ENCODE measurements at places on chromosomes 6 and 20.

DNA sequence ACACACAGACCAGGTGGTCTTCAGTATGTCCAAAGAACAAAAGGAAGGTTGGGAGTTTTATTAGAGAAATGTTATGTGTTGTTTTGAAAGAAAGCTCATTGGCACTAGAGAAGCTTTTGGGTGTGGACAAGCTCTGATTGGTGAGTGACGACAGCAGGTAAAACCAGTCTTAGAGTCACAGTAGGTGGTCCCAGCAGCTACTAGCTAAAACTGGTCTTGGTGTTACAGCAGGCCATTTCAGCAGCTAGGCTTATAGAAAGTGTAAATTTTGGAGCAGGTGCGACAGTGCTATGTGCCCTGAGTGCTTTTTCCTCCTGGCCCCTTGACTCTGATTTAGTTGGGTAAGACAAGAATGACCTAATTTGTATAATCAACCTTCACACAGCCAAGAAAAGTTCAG is 3.6 kb downstream of the CLDN20 start:
- no peak for DNase-seq

- no peak for DNase-seq
Observed at GRCh38 chr6:27375613-27376079, 12.9 kb upstream of the ZNF391 start.

DNA sequence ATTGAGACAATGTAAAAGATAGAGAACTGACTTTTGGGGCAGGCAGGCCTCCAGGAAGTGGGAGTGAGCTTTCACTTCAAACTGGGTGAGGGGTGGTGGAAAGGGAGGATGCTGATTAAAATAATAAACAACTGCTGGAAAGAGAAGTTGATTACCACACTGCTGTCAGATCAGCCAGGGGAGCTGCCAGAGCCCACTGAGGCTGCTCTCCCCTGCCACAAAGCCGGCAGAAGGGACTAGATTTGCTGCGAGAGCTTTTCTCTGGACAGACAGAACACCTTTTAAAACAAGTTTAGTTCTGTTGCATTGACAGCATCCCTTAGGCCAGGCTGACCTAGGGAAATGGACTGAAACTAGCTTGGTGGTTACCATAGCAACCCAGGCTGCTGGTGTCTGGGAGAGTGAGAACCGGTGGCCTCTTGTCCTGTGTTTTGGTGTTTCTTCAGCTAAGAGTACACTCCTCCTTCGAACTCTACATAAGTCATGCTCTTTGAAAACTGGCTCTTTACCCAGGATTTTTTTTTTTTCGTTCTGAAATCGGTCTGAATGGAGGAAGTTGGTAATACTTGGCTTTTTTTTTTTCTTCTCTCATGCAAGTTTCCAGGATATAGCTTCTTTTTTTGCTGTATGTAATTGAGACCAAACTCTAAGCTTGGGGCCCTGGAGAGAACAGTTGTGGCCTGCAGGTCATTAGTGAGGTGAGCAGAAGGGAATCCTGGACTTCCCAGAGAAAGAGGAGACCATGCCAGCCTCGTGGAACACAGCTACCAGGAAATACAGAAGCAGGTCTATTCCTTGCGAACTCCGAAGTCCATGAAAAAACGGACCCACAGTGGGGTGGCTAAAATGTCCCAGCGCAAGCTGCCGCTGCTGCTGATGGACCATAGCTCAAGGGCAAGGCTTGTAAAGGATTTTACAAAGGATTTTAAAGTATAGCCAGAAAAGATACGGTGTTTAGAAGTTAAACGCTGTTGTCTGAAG is 374.4 kb downstream of the UTRN start:
- no peak for DNase-seq

DNA sequence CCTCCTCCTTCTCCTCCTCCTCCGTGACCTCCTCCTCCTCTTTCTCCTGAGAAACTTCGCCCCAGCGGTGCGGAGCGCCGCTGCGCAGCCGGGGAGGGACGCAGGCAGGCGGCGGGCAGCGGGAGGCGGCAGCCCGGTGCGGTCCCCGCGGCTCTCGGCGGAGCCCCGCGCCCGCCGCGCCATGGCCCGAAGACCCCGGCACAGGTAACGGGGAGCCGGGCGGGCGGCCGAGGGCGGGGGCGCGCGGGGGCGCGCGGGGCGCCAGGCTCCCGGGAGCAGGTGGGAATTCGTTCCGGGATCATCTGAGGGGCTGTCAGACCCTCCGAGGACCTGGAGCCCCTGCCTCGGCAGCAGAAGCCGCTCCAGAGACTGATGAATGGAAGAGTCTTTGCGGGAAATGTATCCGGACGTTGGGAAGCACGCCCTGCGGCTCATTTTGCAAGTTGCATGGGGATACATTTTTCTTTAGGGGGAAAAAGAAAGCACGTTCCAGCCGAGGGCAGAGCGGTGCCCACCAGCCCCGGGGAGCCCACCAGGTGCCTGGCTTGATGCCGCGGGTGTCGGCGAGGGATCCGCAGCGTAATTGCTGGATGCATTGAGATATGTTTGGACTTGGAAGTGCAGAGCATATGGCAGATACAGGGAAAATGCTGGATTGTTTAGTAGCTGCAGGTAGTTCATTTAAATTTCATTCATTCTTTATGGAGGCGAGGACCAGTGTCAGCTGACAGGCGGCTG is 394 bp downstream of the MYB start:
- DNase-seq, result peak; percentile 63

DNA sequence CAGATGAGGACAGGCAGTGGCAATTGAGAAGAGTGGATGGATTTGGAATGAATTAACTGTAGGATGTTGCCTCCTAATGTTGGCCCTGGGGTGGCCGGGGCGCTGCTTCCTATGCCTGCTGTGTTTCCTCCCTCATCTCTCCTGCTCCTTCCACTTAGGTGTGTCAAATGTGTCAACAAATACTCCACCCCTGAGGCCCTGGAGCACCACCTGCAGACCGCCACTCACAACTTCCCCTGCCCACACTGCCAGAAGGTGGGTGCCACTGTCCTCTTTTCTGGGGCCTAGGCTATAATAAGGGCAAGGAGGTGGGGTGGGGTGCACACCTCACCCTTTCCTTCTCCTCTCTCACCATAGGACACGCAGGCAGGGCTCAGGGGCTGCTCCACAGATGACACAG is 30.0 kb upstream of the CHMP4B start:
- DNase-seq, result no peak

- no peak for DNase-seq
Observed at GRCh38 chr6:80976336-80976735, 776.1 kb downstream of the TENT5A start.

- no peak for DNase-seq
Observed at GRCh38 chr6:96104910-96105309, 89.1 kb downstream of the FUT9 start.

GRCh38 chr6:33771146-33772081 is 17.5 kb downstream of the LEMD2 start:
- peak; percentile 88 for DNase-seq

- DNase-seq, result no peak
Observed at GRCh38 chr20:57819291-57819690, 109.5 kb upstream of the PMEPA1 start.

DNA sequence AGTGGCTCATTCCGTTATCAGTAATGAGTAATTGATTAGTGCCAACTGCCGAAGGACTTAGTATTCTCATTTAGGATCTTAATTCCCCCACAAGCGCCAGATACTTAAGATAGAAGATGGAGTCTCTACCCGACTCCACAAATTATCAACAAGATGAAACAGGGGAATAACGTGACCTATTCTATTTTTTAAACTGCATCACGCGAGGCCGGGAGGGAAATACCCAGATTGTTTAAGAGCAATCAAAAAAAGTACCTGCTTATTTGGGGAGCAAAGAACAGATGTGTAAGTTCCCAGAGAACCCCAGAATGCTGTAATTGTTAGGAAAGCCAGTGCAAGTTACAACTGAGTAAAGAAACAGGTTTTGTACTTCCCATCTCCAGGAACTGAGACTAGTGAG is 1.1 kb upstream of the MAP3K5 start:
- DNase-seq, result no peak

- no peak for DNase-seq
Observed at GRCh38 chr6:16153211-16153820, 24.4 kb downstream of the MYLIP start.

- no peak for DNase-seq
Observed at GRCh38 chr6:55953335-55953734, 77.9 kb upstream of the BMP5 start.

DNA sequence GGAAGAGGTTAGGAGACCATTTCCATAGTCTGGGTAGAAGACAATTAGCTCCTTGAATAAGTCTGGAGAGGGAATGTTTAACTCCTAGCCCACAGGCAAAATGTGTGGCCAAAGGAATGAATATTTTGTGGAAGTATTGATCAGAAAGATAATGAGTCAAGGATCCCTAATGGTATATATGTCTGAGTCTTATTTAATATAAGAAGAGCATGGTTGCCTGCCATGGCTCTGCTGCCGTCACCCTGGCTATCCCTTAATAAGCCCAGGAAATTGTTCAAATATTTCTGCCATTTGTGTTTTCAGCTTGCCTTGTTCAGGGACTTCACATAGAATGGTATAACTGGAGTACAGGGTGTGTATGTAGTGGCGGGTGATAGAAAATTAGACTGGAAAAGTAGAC is 18.1 kb upstream of the CALHM6 start:
- DNase-seq, result no peak

DNA sequence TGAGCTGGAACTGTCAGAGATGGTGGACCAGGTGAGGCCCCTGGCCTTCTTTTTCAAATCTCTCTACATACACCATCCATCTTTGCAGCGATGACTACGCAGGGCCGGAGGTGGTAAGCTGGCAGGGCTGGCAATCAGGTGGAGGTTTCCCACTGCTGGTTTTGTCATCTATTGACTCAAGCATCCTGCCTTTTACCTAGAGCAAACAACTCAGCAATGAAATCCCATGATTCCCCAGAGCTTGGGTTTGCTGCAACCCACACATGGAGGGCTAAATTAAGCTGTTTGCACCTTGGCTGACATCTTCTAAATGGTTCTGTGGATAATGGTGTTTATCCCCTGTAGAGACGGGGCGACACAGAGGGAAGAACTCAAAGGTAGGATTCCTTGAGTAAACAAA is 170.2 kb downstream of the SCP2D1 start:
- DNase-seq, result no peak

GRCh38 chr20:58133020-58133808 is 95.2 kb downstream of the ANKRD60 start:
- DNase-seq, result no peak

- no peak for DNase-seq
Observed at GRCh38 chr6:30062471-30063178, 1.6 kb downstream of the POLR1H start.

GRCh38 chr6:145798530-145798929 is 16.1 kb downstream of the FBXO30 start:
- no peak for DNase-seq

DNA sequence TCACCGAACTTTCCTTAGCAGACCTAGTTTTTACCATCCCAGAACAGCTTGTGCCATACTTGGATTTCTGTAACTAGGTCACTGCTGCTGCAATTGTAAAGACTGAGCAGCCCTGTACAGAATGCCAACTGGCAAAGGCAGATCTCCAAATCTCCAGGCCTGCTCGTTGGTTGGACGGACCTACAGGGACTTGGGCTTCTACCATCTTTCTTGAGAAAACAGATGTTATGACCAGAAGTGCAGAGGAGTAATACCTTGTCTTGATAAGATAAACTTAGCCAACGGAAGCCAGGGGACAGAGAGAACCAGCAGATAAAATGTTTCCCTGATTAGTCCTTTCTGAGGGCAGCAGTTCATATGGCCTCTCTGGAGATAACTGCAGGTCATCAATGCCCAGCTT is 304.1 kb downstream of the RFPL4B start:
- DNase-seq, result no peak

- no peak for DNase-seq
Observed at GRCh38 chr6:134071846-134072245, 19.4 kb upstream of the SLC2A12 start.

DNA sequence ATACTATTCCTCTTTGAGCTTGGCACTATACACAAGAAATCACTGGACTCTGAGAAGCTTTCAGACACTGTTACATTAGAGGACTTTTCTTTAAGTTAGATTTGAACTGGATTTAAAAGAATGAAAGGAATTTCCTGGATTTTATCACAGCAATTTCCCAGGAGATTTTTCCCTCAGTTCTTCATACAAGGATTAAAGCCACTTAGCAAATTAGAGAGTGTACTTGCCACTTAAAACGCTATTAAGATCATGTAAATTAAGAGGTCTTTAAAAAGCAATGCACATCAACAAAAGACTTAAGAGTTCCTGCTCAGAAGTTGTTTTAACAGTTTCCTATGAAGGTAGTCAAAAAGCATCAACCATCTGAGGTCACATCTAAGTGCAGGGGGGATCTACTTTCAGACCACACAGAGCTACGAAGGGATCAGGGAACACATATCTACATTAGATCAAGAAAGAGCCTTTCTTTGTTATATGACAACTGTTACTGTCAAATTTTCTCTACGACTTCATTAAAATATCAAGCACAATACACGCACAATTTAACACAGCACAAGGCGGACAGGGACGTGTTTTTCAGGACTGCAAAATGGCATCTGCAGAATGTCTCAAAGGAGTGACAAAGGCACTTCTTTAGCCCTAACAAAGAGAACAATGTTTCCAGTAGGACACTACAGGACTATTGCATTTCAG is 65.8 kb downstream of the EPB41L2 start:
- DNase-seq, result no peak

DNA sequence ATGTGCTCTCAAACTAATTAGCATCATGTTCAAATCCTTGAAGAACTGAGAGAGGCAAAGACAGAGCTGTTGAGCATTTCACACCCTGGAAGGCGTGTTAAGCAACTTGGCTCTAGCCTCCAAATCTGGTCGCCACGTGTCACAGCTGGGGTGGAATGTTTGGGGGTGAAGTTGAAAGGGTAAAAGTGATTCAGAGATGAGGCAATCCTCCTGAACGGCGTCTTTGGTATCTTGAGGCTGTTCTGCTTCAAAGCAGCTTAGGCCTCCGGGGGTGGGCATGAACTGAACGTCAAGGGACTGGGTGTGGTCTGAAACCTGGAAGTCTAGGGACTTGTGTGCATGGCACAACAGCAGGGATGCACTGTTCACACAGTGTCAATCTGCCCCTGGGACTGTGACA is 62.3 kb downstream of the TRAM2 start:
- DNase-seq, result no peak

- no peak for DNase-seq
Observed at GRCh38 chr6:163001330-163001729, 273.6 kb downstream of the PACRG start.

DNA sequence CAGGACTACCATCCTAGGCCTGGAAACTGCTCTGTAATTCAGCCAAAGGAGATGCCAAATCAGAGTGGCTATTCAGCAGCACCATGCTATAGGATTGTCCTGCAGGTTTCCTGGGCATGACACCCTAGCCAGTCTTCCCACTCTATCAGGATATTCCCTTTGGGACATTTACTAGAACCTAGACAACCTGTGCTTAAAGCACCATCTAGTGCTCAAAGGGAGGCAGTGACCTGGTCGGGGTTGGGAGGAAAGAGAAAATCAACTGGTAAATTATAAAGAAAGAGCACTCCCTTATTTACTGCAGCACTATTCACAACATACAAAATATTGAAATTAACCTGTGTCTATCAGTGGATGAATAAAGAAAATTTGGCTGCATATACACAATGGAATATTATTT is 67.2 kb upstream of the SMLR1 start:
- DNase-seq, result no peak

GRCh38 chr20:53445932-53446331 is 147.7 kb downstream of the ZNF217 start:
- DNase-seq, result no peak
